Activated CD4-positive, alpha-beta T cell treated with anti-CD3 and anti-CD28 coated beads, Interleukin-2, amount 10 ng/mL, durations not matched to agents 24 days and 14 days (primary cell): ENCODE measurements at places on chromosomes 13 and 19. TPM values are rescaled to one million over a fixed set of nuclear protein-coding genes. Genes with fewer than 3 reads are reported as not detected.

- no peaks in the 10 kb centered on the region for H3K36me3 ChIP-seq
- no peak for DNase-seq
- no peak overlapping the region for H3K27ac ChIP-seq
These were observed 27.8 kb upstream of the MIER2 start for GRCh38 chr19:372306-372890.

- no peak for DNase-seq
- H3K27me3 ChIP-seq: peaks cover 26% of the 10 kb centered on the region
- no peak overlapping the region for H3K4me3 ChIP-seq
- peaks cover 3% of the 10 kb centered on the region for H3K4me1 ChIP-seq
- no peak overlapping the region for H3K27ac ChIP-seq
These were observed 16.6 kb upstream of the SHKBP1 start for GRCh38 chr19:40560092-40560507.

GRCh38 chr19:46784262-46785053 lies 3.9 kb downstream of the SLC1A5 start:
- DNase-seq: peak; percentile 89
- H3K27me3 ChIP-seq: no peaks in the 10 kb centered on the region
- H3K4me3 ChIP-seq: peak overlapping the region; percentile 94
- peak overlapping the region; percentile 93 for H3K27ac ChIP-seq

- DNase-seq: no peak
- H3K36me3 ChIP-seq: peaks cover 4% of the 10 kb centered on the region
- no peak overlapping the region for H3K27ac ChIP-seq
- peak overlapping the region; percentile 15 for H3K4me3 ChIP-seq
These were observed 2.6 kb downstream of the NEK3 start for GRCh38 chr13:52156724-52157261.

DNA sequence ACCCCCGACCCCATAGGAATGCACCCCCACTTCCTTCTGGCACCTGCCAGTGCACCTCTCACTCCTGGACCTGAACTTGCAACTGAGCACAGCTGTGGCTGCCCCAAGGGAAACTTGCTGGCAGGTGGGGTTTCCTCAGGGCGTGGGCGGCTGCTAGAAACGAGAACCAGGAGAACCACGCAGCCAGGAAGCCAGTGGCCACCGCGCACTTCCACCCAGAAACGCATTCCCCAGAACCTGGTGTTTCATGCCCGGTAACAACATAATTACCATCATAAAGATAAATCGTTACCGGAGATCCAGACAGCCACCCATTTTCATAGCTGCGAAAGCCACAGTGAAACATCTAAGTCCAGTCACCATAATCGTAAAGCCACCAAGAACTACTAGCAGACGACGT lies 75.2 kb upstream of the C13orf46 start:
- peak overlapping the region; percentile 68 for H3K4me3 ChIP-seq
- peaks cover 32% of the 10 kb centered on the region for H3K4me1 ChIP-seq
- H3K36me3 ChIP-seq: peaks cover 37% of the 10 kb centered on the region

GRCh38 chr13:95292622-95293021 lies 8.6 kb downstream of the ABCC4 start:
- H3K27me3 ChIP-seq: no peaks in the 10 kb centered on the region
- H3K4me1 ChIP-seq: peaks cover 1% of the 10 kb centered on the region
- H3K36me3 ChIP-seq: peaks cover 7% of the 10 kb centered on the region
- no peak overlapping the region for H3K4me3 ChIP-seq
- no peak for DNase-seq

GRCh38 chr19:49837425-49837824 lies 13.5 kb upstream of the PTOV1 start:
- H3K27ac ChIP-seq: no peak overlapping the region
- peaks cover 1% of the 10 kb centered on the region for H3K4me1 ChIP-seq
- DNase-seq: no peak
- no peak overlapping the region for H3K4me3 ChIP-seq

GRCh38 chr19:591099-591958 lies 1.6 kb downstream of the HCN2 start:
- H3K27ac ChIP-seq: peak overlapping the region; percentile 76
- DNase-seq: peak; percentile 72
- H3K4me3 ChIP-seq: peak overlapping the region; percentile 42

DNA sequence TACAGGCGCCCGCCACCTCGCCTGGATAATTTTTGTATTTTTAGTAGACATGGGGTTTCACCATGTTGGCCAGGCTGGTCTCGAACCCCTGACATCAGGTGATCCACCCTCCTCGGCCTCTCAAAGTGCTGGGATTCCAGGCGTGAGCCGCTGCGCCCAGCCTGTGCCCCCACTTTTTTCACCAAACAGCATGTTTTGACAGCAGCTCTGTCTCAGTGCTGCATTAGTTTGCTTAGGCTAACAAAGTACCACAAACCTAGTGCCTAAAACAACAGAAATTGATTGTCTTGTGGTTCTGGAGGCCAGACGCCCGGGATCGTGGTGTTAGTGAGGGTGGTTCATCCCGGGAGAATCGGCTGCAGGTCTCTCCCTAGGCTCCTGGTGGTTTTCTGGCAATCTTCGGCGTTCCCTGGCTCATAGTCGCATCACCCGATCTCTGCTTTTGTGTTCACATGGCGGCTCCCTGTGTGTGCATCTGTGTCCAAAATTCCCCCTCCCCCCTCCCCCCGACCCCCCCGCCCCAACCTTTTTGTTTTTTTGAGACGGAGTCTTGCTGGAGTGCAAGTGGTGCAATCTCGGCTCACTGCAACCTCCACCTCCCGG lies 30.0 kb downstream of the MYH14 start:
- H3K27ac ChIP-seq: no peak overlapping the region
- H3K4me1 ChIP-seq: no peaks in the 10 kb centered on the region
- H3K4me3 ChIP-seq: no peak overlapping the region

- no peak for DNase-seq
- no peaks in the 10 kb centered on the region for H3K4me1 ChIP-seq
- no peak overlapping the region for H3K4me3 ChIP-seq
- H3K27me3 ChIP-seq: no peaks in the 10 kb centered on the region
- no peak overlapping the region for H3K27ac ChIP-seq
These were observed 87.2 kb downstream of the SCGB2B2 start for GRCh38 chr19:34589730-34590129.

GRCh38 chr19:539429-540030 lies 4.3 kb upstream of the GZMM start:
- no peak overlapping the region for H3K27ac ChIP-seq
- no peak overlapping the region for H3K4me3 ChIP-seq
- H3K36me3 ChIP-seq: peaks cover 16% of the 10 kb centered on the region
- DNase-seq: no peak
- H3K4me1 ChIP-seq: peaks cover 12% of the 10 kb centered on the region

- DNase-seq: no peak
- no peak overlapping the region for H3K27ac ChIP-seq
- H3K27me3 ChIP-seq: no peaks in the 10 kb centered on the region
- peaks cover 26% of the 10 kb centered on the region for H3K4me1 ChIP-seq
- H3K4me3 ChIP-seq: no peak overlapping the region
These were observed 297.8 kb downstream of the SHISA2 start for GRCh38 chr13:25753976-25754375.

DNA sequence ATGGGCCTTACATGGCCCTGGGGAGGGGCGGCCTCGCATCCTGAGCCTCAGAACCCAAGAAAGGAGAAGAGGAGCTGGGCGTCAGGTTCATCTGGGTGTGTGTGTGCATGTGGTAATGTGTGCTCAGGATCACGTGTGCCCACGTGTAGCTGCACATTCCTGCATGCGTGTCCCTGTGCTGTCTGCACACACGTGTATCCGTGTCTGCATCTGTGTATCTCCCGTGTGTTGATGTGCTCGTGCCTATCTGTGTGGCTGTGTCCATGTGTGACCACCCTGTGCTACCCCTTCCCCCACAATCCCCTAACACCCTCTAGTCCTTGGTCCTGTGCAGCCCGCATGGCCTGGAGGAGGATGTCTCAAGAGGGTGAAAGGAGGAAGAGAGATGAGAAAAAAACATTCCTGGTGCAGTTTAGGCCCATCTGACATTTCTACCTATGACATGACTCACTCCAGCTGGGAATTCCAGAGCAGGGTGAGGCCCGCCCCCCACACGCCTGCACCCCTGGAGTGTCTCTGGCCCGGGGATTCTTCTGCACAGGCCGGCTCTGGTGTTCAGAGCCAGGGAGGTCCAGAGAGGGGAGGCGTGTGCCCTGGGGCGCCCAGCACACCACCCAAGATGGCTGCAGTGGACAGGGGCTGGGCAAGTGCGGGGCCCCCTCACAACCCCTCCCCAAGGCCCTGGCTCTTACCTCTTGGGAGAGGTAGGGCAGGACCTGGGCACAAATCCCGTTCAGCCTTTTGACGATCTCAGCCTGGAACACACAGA lies 7.1 kb downstream of the TLE5 start:
- peak overlapping the region; percentile 70 for H3K27ac ChIP-seq
- peaks cover 19% of the 10 kb centered on the region for H3K4me1 ChIP-seq
- H3K4me3 ChIP-seq: no peak overlapping the region

NXNL1 gene
- total RNA-seq: not detected in 2 replicates
